Spinal cord (tissue), 10 donors: ENCODE measurements at places on chromosomes 7 and 10. TPM values are rescaled to one million over a fixed set of nuclear protein-coding genes. Genes with fewer than 3 reads are reported as not detected.

DNA sequence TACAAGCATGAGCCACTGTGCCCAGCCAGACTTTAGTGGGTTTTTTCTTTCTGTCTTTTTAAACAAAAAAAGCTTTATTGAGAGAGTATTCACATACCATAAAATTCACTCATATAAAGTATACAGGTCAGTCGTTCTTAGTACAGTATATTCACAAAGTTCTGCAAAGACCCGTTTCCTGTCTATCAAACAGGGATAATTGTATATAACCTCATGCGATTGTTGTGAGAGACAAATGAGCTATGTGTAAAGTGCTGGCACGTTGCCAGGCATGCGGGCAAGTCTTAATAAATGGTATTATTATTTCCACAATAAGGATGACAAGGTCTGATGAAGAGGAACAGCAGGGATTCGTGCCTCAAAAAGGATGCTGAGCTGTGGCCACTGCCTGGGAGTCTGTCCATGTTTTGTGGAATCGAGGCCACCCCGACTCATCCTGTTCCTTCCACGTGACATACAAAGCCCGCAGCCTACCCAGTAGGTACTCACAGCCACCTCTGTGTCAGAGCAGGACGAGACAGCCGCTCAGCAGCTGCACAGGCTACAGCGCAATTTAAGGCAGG is 51.6 kb downstream of the SMKR1 start:
- no peaks in the 10 kb centered on the region for H3K36me3 ChIP-seq
- no peaks in the 10 kb centered on the region for H3K4me1 ChIP-seq
- no peak overlapping the region for H3K27ac ChIP-seq
- H3K27me3 ChIP-seq = no peaks in the 10 kb centered on the region
- H3K4me3 ChIP-seq = no peak overlapping the region

Gene PTPRN2
- 18.1 TPM for total RNA-seq

- H3K27ac ChIP-seq = peak overlapping the region; percentile 45
- no peaks in the 10 kb centered on the region for H3K27me3 ChIP-seq
- peak; percentile 74 for DNase-seq
- no peaks in the 10 kb centered on the region for H3K36me3 ChIP-seq
These were observed 26.5 kb upstream of the TRIL start for GRCh38 chr7:28984631-28985030.

DNA sequence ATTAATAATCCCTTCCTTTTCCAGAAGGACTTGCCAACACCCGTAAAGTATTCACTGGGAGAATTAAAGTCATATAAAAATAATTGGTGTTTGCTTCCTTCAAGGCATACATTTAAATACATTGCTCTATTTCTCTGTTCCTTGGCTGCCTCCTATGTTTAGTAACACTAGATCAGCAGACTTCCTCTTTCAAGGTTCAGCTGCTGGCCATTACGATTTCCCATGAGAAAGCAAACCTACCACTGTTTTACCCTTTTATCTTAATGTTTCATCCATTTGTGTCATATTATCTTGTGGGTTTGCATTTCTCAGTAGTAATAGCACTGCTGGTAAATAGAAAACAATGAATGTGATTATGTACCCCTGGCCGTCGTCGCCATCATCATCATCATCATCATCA is 313.8 kb upstream of the BMPER start:
- peak; percentile 44 for DNase-seq
- no peaks in the 10 kb centered on the region for H3K36me3 ChIP-seq
- no peak overlapping the region for H3K4me3 ChIP-seq
- H3K27ac ChIP-seq = no peak overlapping the region

DNA sequence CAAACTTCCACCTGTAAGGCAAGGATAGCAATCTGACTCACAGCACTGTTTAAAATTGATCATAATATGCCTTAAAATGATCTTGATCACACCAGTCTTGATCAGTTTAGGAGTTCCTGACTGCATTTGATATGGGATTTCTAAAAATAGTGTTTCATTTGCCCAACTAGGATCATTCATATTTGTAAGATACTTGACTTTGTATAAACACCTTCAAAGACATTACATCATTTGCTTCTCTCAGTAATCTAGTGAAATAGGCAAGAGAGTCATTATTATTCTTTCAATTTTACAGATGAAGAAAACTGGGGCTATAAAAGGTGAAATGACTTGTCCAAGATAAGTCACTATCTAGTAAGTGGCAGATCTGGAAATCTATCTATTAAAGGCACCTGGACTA is 521.1 kb downstream of the GATA3 start:
- no peaks in the 10 kb centered on the region for H3K27me3 ChIP-seq
- H3K27ac ChIP-seq = no peak overlapping the region
- H3K4me1 ChIP-seq = no peaks in the 10 kb centered on the region
- DNase-seq = no peak

- no peaks in the 10 kb centered on the region for H3K36me3 ChIP-seq
- H3K27me3 ChIP-seq = no peaks in the 10 kb centered on the region
- DNase-seq = peak; percentile 84
- H3K4me3 ChIP-seq = no peak overlapping the region
- H3K4me1 ChIP-seq = no peaks in the 10 kb centered on the region
- no peak overlapping the region for H3K27ac ChIP-seq
These were observed 70.1 kb downstream of the VPS41 start for GRCh38 chr7:38838725-38839385.

Gene CNPY1
- 0.66 TPM for total RNA-seq

DNA sequence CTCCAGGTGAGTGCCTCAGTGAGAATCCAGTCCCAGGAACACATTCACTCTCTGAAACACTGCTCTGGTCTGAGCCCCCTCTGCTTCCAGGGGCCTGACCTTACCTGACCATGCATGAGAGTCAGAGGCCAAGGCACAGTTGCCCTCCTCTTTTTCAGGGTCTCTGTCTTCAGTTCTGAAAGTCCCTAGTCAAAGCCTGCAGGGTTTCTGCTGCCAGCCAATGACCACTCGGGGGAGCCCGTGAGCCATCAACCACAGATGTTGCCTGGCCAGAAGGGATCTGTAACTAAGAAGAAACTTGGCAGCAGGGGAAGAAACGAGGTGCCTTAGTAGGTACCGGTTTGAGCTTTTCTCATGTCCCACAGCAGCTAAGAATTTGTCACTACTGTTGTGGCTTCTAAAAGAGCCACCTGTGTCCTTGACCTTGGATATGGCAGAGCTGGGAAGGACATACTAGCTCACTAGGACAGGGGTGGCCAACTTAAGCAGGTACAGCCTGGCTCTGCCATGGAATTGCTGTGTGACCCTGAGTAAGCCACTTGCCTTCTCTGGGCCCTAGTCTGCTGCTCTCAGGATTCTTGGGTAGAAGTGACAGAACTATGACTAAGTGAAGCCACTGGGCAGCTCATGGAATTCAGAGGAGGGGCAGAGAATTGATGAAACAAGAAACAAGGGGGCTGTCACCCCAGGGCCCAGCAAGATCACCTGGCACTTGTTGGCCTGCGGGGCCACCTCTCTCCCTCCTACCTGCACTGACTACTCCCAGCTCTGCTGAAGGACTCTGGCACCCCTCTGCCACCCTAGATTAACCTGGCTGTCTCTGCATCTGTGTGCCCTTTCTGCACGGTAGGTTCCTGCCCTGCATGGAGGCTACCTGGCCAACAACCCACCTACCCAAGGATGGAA is 83.8 kb upstream of the GPR26 start:
- H3K27me3 ChIP-seq = peaks cover 26% of the 10 kb centered on the region
- peak; percentile 76 for DNase-seq
- H3K4me1 ChIP-seq = peaks cover 20% of the 10 kb centered on the region
- H3K4me3 ChIP-seq = no peak overlapping the region
- H3K27ac ChIP-seq = no peak overlapping the region
- H3K36me3 ChIP-seq = no peaks in the 10 kb centered on the region

- H3K27ac ChIP-seq = peak overlapping the region; percentile 100
- H3K4me1 ChIP-seq = peaks cover 6% of the 10 kb centered on the region
- H3K27me3 ChIP-seq = no peaks in the 10 kb centered on the region
- H3K36me3 ChIP-seq = no peaks in the 10 kb centered on the region
- peak overlapping the region; percentile 98 for H3K4me3 ChIP-seq
These were observed 3.8 kb downstream of the KMT2E start for GRCh38 chr7:105017657-105018365.

DNA sequence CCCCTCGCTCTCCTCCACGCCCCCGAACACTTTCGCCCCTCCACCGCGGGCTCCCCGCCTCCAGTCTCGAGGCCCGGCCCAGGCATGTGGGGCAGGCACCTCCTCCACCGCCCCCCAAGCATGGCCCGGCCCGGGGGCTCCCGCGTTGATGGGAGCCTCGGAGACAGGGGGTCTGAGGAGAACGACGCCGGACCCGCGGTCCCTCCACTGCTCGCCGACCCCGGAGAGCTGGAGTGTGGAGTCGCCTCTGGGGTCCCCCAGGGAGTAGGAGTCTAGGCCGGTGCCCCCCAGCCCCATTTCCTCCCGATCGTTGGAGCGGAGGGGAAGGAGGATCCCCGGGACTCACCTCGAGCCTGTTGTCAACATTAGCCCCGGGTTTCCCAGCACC is 206 bp downstream of the UPF2 start:
- H3K27ac ChIP-seq = peak overlapping the region; percentile 99
- H3K27me3 ChIP-seq = no peaks in the 10 kb centered on the region
- no peaks in the 10 kb centered on the region for H3K36me3 ChIP-seq
- peak; percentile 21 for DNase-seq
- peaks cover 10% of the 10 kb centered on the region for H3K4me1 ChIP-seq

DNA sequence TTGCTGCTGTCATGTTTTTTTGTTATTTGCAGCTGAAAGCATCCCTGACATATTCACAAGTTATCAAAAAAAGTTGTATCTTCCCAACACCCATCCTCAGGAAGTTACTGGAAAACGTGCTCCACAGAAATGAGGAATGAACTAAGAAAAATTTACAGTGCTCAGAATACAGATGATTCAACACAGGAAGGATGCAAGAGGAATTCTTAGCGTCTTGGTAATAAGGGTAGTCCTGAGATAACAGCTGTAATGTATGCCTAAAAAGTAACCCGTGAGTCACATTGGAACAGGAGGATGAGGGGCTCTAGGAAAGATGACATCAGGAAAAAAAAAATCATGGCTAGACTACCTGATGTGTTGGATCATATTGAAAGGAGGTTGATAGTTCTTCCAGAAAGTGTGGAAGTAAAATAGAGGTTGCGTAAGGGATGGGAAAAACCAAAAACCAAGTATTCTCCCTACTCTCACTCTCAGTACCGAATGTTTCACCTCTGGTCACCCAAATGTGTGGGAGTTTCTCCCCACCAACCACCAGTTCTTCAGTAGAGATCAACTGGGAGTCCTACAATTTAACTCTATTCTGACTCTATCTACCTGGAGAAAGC is 3.9 kb downstream of the ADAM12 start:
- peaks cover 13% of the 10 kb centered on the region for H3K27me3 ChIP-seq
- H3K4me1 ChIP-seq = peaks cover 14% of the 10 kb centered on the region
- H3K27ac ChIP-seq = no peak overlapping the region
- H3K36me3 ChIP-seq = no peaks in the 10 kb centered on the region

DNA sequence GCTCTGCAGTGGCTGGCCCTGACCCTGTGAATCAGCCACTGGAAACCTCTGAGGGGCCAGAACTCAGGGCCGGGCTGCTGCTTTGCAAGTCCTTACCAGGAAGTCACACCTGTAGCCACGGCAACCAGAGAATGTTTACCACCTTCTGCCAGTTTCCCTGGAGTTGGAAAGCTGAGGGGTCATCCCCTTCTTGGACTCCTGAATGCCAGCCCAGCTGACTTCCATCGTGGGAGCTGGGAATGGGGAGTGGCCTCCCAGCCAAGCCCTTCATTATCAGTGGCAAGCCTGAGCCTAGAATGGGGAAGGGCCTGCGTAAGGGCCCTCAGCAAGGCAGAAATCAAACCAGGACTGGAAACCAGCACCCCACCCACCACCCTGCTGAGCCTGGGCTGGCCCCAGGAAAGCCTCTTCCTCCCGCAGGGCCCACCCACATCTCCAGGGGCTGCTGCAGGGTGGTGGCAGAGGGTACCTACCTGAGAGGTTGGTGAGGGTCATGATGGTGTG is 6.5 kb upstream of the CRHR2 start:
- peaks cover 2% of the 10 kb centered on the region for H3K27me3 ChIP-seq
- no peak for DNase-seq
- H3K36me3 ChIP-seq = no peaks in the 10 kb centered on the region
- peaks cover 20% of the 10 kb centered on the region for H3K4me1 ChIP-seq
- no peak overlapping the region for H3K4me3 ChIP-seq

DNA sequence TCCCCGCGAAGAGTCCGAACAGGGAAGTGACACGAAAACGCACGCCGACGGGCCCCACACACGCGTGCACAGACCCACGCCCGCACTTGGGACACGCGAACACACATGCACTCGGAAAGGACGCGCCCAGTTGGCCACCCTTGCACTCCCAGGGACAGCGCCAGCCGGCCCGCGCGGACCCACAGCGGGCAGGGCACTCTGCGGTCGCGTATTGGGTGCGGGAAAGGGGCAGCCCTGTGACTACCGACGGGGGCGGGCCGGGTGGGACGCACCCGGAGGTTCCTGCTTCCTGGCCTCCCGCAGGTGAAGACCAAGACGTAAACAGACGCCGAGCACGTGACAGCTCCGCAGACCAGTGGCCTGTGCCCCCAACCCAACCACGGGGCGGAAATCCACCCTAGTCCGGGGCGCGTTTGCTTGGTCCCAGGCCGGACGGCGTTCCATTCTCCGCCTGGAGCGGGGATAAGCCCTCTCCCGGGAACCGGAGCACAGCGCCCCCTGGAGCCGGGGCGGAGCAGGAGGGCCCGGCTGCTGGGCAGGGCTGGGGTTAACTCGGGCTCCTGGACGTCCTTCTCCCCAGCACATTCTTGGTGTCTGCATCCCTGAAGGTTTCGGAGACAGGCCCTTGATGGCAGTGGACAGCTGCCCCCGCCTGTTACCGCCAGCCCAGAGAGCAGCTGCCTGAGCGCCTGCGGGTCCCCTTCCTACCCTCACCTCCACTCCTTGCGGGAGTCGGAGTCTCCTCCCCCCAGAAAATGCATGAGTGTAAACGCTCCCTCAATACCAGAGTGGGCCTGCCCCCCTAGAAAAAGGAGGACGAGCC is 2.0 kb upstream of the LZTS2 start:
- H3K27ac ChIP-seq = peak overlapping the region; percentile 97
- H3K27me3 ChIP-seq = peaks cover 7% of the 10 kb centered on the region
- H3K4me1 ChIP-seq = peaks cover 63% of the 10 kb centered on the region
- DNase-seq = no peak
- H3K4me3 ChIP-seq = peak overlapping the region; percentile 67

DNA sequence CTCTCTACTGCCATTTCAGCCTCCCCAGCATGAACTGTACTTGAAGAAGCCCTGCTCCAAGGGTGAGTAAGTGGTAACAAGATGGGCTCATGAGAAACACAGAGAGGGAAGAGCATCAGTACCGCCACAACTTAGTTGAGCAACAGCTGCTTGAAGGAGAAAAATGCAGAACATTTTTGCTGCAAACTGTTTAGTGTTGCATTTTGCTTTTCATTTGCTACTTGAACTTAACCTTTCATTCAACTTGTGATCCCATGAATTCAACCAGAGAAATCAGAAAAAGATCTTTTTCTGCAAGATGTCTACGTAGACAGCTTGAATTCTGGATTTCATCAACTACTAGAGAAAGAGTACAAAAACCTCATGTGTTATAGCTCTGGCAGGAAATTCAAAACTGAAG is 40.7 kb downstream of the ANK3 start:
- H3K27ac ChIP-seq = peak overlapping the region; percentile 4
- no peaks in the 10 kb centered on the region for H3K36me3 ChIP-seq
- peaks cover 7% of the 10 kb centered on the region for H3K4me1 ChIP-seq
- H3K4me3 ChIP-seq = no peak overlapping the region
- DNase-seq = no peak
- H3K27me3 ChIP-seq = no peaks in the 10 kb centered on the region

Gene PRPS1L1
- total RNA-seq = not detected

Gene NPY
- total RNA-seq = 13.0 TPM

Gene SMO
- 17.0 TPM for total RNA-seq
